Fibroblast of villous mesenchyme (primary cell): ENCODE measurements at places on chromosomes 12 and 14. TPM values are rescaled to one million over a fixed set of nuclear protein-coding genes. Genes with fewer than 3 reads are reported as not detected.

- DNase-seq: no peak
These were observed 5.5 kb downstream of the ASIC1 start for GRCh38 chr12:50062728-50063460.

- DNase-seq: no peak
These were observed 61.9 kb downstream of the SMUG1 start for GRCh38 chr12:54126696-54127537.

The ZDHHC22 gene
- not detected in 2 replicates for total RNA-seq

The ALX1 gene
- 0.64 and 1.3 TPM in 2 replicates for total RNA-seq

The ACOT6 gene
- total RNA-seq: under 0.01 TPM in 1 of 2 replicates, not detected in the other
